Stimulated activated CD4-positive, alpha-beta T cell treated with anti-CD3 and anti-CD28 coated beads, Interleukin-15, amount 100 ng/mL, for 1 hour (primary cell): ENCODE measurements at places on chromosomes 7 and 10.

- DNase-seq, result no peak
Measured at GRCh38 chr10:49596493-49596809, 13.7 kb upstream of the SLC18A3 start.

DNA sequence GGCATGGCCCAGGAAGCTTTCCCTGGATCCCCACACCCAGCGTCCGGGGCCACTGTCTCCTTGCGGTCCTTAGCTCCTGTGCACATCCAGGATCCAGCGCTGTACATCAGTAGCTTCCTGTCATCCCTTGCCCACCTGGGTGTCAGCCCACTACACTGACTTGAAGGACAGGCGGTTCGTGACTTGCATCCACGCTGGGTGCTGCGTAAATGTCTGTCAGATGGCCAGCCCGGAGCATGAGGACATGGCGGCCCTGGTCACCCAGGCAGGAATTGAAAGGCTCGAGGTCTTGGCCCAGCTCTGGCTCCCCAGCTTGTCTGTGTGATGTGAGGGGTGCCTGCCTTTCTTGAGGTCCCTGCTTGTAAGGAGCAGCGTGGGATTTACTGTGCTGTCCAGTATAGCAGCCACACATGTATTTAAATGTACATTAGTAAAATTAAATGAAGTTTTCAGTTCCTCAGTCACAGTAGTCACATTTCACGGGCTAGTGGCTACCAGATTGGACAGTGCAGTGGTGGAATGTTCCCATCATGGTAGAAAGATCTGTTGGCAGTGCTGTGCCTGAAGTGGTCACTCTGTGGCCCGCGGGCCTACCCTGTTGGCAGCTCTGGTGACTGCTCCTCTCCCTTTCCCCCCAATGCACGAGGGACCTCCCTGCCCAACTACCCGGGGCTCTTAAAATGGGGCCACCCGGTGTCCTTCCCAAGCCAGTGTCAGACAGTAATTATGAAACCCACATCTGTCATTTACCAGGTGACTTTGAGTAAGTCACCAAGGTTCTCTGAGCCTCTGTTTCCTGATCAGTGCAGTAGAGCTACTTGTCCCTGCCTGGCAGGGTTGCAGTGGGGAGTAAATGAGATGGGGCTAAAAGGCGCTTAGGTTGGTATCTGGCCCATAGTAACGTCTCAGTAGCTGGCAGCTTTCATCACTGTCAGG, 97.8 kb upstream of the PPIF start:
- no peak for DNase-seq

- DNase-seq, result no peak
Measured at GRCh38 chr7:121002048-121002756, 13.7 kb downstream of the CPED1 start.

GRCh38 chr7:78792006-78792405, 661.5 kb downstream of the MAGI2 start:
- no peak for DNase-seq
